Activated T-helper 1 cell treated with anti-CD3 and anti-CD28 coated beads, Interleukin-12 subunit alpha, Interleukin-12 subunit beta, Interleukin-2, Interleukin-4 antibody, amounts not matched to agents 30 ng/mL and 10 ng/mL and 1 ng/mL, durations not matched to agents 14 hours and 24 hours and 36 hours (primary cell): ENCODE measurements at places on chromosomes 7 and 10. TPM values are rescaled to one million over a fixed set of nuclear protein-coding genes. Genes with fewer than 3 reads are reported as not detected.

The GPRIN2 gene
- not detected in 2 replicates for total RNA-seq

The IFIT1 gene
- 0.39 and 0.59 TPM in 2 replicates for total RNA-seq

The FAM13C gene
- not detected in 2 replicates for total RNA-seq

DNA sequence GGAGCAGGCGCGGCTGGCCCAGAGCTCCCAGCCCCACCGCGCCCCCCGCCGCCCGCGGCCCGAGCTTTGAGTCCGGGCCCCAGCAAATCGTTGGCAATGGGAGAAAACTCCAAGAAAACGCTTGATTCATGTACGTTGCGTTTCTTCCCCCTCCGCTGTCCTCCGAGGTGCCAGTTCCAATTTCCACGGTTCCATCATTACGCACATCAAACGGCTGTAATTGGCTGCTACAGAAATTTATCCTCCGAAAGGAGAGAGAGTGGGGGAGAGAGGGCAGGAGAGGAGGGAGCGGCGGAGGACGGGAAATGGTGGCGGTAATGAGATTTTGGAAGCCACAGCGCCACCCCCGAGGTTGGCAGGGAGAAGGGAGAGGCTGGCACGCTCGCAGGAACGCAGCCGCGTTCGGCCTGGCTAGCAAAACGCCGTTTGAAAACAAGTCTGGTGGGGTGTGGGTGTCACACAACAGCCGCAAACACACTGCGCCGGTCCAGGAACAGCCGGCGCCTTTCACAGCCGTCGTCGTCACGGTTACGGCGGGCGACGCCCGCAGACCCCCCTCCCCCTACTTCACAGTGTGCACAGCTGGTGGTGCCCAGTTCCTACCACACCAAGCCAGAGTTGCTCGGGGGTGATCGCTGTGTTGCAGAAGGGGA is 57.5 kb downstream of the UNCX start:
- H3K36me3 ChIP-seq: no peaks in the 10 kb centered on the region
- peaks cover 11% of the 10 kb centered on the region for H3K27me3 ChIP-seq

DNA sequence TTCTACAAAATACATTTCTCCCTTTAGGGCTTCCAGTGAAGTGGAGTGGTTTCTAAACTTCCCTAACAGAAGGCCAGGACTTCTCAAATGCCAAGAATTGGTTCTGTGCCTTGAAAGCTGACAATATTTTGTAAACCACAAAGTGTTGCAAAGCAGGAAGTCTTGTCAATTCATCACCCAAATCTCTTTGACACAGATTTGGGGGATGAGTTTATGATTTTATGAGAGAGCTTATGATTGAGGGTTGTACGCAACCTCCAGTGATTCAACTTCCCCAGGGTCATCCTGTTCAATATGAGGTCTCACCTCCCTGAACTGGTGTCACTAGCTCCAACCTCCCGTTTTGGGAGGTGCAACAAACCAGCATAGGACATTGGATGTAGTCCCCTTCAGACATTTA is 83.7 kb downstream of the PRLHR start:
- no peaks in the 10 kb centered on the region for H3K4me1 ChIP-seq
- no peak overlapping the region for H3K4me3 ChIP-seq
- DNase-seq: no peak
- no peak overlapping the region for H3K27ac ChIP-seq
- H3K27me3 ChIP-seq: peaks cover 5% of the 10 kb centered on the region

GRCh38 chr7:121305109-121305508 is 23.7 kb upstream of the WNT16 start:
- H3K27me3 ChIP-seq: peaks cover 15% of the 10 kb centered on the region
- H3K27ac ChIP-seq: no peak overlapping the region
- no peaks in the 10 kb centered on the region for H3K36me3 ChIP-seq
- no peak for DNase-seq
- H3K4me3 ChIP-seq: no peak overlapping the region
